ENCODE measurements at places on chromosomes 1 and 21.

- no peak for DNase-seq
Observed at GRCh38 chr21:18608226-18608625, 204.6 kb upstream of the TMPRSS15 start.

GRCh38 chr1:9331558-9332346, 39.1 kb downstream of the SPSB1 start:
- no peak for DNase-seq

DNA sequence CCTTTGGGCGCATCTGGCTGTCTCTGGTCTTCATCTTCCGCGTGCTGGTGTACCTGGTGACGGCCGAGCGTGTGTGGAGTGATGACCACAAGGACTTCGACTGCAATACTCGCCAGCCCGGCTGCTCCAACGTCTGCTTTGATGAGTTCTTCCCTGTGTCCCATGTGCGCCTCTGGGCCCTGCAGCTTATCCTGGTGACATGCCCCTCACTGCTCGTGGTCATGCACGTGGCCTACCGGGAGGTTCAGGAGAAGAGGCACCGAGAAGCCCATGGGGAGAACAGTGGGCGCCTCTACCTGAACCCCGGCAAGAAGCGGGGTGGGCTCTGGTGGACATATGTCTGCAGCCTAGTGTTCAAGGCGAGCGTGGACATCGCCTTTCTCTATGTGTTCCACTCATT, 2.2 kb upstream of the GJB4 start:
- DNase-seq = no peak

DNA sequence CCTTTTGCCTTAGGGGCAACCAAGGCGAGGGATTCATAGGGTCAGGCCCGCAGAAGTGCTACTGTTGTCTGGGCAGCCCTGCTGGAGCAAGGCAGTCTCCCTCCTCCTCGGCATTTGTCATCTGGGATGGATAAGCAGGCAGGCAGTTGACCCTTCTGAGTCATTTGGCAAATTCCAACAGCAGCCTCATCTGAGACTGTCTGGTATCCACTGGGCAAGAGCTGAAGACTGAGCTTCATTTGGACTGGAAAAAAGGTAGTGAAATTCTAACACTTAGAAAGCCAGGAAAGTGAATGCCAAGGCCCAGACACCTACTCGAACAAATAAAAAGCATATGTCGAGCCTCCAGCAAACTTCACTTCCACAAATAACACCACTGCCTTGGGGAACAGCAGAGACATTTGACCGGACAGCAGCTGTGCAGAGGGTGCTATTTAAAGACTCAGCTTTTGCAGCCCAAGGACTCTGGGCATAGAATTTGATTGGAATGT, 4.0 kb upstream of the ZBTB40 start:
- DNase-seq = no peak

DNA sequence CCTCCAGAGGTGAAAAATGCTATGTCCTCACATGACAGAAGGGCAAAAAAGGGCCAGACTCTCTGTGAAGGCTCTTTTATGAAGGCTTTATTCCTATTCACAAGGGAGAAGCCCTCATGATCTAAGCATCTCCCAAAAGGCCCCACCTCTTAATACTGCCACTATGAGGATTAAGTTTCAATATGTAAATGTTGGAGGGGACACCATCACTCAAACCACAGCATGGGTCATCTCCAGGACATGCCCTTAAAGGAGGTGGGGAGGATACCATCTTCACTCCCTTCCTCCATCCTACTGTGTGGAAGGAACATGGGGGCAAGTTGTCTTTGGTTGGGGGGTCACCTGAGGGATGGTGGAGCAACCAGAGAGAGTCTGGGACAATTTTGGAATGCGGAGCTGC, 170.1 kb downstream of the TRIM33 start:
- DNase-seq = no peak

- no peak for DNase-seq
Observed at GRCh38 chr1:14253676-14254075, 344.8 kb upstream of the KAZN start.

GRCh38 chr1:177283380-177283779, 112.6 kb downstream of the BRINP2 start:
- no peak for DNase-seq

GRCh38 chr1:53153752-53154151, 11.3 kb upstream of the SLC1A7 start:
- DNase-seq = no peak

DNA sequence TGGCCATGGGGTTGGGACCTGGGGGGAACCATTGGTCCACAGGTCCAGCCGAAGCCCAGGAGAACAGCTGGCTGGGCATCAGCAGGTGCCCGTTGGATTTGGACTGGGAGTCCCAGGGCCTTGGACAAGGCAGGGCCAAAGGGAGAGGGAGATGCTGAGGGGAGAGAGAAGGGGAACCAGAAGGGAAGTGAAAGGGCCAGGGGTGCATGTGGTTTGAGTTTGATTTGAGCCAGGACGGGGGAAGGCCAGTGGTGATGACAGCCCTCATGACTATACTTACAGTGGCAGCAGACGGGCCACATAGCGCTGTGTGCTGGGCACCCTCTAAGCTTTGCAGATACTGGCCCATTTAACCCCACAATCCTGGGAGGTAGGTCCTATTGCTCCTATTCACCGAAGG, 18.8 kb downstream of the AGRN start:
- no peak for DNase-seq
